D341Med (cell line): ENCODE measurements at places on chromosomes 2 and 18.

- no peak for DNase-seq
Observed at GRCh38 chr2:217585362-217585761, 417.4 kb downstream of the TNS1 start.

GRCh38 chr2:38496927-38497669 is 105.6 kb downstream of the HNRNPLL start:
- no peak for DNase-seq

DNA sequence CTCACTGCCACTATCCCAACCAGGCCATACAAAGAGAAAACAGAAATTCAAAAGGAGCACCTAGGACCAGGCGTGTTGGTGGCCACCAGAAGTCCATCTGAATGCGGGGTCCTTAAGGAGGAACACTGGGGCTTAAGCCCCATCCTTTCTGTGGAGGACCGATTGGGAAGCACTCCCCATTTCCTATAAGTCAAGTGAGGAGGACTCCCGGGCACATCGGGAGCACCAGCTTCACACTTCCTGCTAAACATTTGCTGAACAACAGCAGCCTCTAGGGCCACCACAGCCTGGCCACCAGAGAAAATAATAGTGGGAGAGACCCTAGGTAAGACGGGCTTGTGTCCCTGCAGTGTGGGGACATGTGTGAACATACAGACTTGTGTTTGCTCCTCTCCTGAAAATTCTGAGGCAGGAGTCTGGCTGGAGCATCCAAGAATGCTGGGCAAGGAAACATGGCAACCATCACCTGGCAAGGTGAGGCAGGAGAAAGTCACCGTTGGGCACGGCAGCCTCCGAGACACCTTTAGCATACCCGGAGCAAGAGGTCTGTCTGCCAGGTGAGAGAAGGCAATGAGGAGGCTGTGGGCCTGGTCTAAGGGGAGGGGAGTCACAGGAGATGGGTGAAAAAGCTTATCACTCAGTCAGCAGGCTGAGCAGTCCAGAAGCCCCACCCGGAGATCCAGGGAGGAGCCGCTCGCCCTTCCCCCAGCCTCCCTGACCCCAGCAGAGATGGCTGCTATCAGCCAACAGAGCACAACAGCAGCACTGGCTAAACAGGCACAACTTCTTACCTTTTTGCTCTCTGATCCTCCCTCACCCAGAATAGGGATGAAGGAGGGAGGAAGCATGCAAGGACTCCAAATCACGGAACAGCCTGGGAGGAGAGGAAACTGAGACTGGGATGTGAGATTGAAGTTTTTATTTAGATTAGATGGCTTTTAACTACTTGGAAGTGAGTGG is 282.3 kb downstream of the EIPR1 start:
- peak; percentile 6 for DNase-seq

- no peak for DNase-seq
Observed at GRCh38 chr2:43238176-43238575, 11.8 kb upstream of the ZFP36L2 start.

DNA sequence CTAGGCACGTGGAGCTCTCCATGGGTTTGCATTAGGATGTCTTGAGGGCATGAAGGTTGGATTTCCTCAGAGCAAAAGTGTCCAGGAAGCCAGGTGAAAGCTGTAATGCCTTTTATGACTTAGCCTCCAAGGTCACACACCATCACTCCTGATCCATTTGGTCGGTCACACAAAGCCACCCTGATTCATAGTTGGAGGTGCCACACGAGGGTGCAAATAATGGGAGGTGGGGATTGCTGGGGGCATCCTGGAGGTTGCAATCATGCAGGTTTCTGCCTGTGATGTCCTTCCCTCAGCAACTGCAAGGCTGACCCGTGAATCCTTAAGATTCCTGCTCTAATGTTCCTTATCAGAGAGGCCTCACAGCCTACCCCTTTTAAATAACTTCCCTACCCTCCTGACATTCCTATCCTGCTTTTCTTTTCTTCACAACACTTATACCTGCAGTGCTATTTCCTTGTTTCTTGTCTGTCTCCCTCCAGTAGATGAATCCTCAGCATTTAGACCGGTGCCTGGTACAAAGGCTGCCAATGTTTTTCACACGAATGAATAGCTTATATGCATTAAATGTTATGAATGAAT is 97.1 kb downstream of the LIPG start:
- no peak for DNase-seq

- DNase-seq: no peak
Observed at GRCh38 chr2:32824070-32824809, 122.5 kb upstream of the LTBP1 start.

- no peak for DNase-seq
Observed at GRCh38 chr18:33051407-33051806, 278.6 kb upstream of the KLHL14 start.

- DNase-seq: no peak
Observed at GRCh38 chr2:14866736-14867352, 234.3 kb downstream of the LRATD1 start.

DNA sequence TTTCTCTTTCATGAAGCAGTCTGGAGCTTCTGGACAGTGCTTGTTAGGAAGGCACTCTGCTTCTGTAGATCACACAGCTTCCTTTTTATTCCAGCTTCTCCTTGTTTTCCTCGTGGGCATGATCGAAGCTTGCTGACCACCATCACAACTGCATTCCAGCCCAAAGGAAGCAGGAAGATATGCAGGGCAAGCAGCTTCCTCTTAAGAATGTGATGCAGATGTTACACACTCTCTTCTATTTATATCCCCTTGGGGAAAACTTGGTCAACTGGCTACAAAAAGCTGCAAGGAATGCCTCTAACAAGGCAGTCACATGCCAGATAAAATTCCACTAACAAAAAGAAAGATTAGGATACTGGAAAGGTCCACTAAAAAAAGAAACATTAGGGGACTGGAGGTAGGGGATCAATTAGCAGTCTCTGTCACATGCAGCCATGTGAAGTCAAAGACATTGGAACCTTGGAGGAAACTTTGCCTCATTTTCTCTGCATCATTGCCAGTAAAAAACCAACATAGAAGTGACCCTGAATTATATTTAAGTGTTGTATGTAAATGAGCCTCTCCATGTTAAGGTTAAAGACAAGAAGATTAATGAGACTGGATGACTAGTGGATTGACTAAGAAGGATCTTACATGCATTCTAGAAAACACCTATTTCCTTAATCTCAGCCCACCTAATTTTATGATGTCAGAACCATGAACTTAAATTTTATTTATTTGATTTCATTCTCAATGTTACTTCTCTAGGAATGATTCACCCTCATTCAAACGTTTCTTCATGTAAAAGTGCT is 98.3 kb downstream of the NAB1 start:
- no peak for DNase-seq
